ENCODE measurements at places on chromosomes 1 and 21. TPM values are rescaled to one million over a fixed set of nuclear protein-coding genes. Genes with fewer than 3 reads are reported as not detected.

GRCh38 chr1:245969283-245969682 lies 537.8 kb downstream of the SMYD3 start:
- DNase-seq, result peak; percentile 68

Gene CFHR1
- not detected for total RNA-seq

- no peak for DNase-seq
Observed at GRCh38 chr1:147665521-147665920, 4.8 kb downstream of the ACP6 start.

Gene KRTAP10-10
- total RNA-seq, result not detected

DNA sequence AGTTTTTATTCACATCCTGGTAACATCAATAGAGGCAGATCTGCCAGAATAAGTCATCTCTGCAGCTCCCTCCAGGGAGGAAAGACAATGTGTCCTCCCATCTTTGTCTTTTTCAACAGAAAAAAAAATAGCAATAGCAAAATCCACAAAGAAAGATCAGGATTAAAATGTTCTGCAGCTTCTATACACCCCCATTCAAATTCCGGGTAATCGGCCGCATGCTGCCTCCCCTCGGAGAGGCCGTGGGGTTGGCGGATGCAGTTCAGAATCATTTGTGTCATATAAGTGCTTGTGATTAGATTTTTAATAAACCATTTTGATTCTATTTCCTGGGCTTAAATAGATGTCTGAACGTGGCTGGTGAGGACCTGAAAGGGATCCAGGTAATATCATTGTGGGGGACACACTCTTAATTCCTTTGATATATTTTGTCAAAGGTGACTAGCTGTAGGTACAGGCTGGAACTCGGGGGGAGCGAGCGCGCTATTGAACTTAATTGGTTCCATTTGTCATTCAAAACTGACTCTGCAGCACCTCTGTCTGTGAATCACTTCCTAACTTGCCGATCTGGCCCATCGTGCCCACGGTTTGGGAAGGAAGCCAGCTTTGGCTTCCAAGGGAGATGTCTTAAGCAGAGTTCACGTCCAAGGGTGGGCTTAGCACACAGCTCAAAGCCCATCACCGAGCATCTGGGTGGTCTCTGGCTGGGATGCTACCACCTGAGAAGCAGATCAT lies 85.6 kb upstream of the ARHGEF16 start:
- no peak for DNase-seq

- DNase-seq, result no peak
Observed at GRCh38 chr1:2334366-2334765, 57.0 kb downstream of the MORN1 start.

Gene BGLAP
- 0.14 TPM for total RNA-seq

Gene ANGPTL7
- total RNA-seq, result not detected

DNA sequence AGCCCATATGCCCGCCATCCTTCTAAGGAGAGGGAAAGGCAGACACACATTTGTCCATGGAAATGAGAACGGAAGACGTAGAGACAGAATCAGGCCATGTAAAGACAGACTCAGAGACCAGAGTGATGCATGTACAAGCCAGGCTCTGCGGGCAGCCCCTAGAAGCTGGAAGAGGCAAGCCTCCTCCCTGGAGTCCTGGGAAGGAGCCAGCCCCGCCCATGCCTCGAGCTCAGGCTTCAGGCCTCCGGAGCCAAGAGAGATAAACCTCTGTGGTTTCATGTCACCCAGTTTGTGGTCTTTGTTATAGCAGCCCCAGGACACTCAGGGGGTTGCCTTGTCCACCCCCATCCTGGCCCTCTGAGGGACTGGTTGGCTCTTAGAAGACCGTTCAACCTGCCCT lies 11.6 kb downstream of the PDE9A start:
- no peak for DNase-seq

Gene FAM131C
- total RNA-seq, result 0.53 TPM

GRCh38 chr1:29417147-29417858 lies 181.0 kb downstream of the PTPRU start:
- no peak for DNase-seq

Gene PLD5
- 7.3 TPM for total RNA-seq

GRCh38 chr1:236742421-236743160 lies 52.5 kb upstream of the MTR start:
- no peak for DNase-seq

- DNase-seq, result no peak
Observed at GRCh38 chr21:41771625-41771945, 4.7 kb upstream of the RIPK4 start.

DNA sequence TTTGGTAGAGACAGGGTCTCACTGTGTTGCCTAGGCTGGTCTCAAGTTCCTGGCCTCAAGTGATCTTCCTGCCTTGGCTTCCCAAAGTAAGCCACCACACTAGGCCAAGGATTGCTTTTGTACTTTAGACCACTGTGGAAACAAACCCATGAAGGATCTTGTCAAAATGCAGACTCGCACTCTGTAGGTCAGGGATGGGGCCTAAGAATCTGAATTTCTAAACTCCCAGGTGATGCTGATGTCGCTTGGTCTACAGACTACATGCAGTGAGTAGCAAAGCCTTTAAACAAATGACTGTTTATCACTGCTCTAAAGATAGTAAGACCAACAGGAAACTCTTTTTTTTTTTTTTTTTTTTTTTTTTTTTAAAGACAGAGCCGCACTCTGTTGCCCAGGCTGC lies 54.1 kb upstream of the MUTYH start:
- no peak for DNase-seq

Gene RGS4
- total RNA-seq, result 0.31 TPM

- DNase-seq, result no peak
Observed at GRCh38 chr1:31760471-31761470, 3.4 kb downstream of the ADGRB2 start.

GRCh38 chr21:39553331-39553730 lies 59.4 kb upstream of the B3GALT5 start:
- no peak for DNase-seq

DNA sequence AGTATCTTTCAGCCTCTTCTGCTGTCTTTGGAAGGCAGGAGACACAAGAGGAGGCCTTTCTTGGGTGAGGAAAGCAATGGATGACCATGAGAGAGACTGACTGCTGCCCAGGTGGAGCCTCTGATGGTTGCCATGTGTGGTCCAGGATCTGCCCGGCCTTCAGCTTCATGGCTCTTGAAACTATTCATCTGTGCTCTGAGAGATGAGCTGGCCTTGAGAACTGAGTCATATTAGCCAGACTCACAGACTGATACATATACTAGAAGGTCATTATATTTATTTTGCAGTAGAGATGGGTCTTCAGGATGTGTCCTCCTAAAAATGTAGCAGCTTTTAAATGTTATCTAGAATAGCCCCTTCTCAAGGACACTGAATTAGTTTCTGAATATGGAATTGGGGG lies 33.7 kb downstream of the PTGFRN start:
- DNase-seq, result no peak

DNA sequence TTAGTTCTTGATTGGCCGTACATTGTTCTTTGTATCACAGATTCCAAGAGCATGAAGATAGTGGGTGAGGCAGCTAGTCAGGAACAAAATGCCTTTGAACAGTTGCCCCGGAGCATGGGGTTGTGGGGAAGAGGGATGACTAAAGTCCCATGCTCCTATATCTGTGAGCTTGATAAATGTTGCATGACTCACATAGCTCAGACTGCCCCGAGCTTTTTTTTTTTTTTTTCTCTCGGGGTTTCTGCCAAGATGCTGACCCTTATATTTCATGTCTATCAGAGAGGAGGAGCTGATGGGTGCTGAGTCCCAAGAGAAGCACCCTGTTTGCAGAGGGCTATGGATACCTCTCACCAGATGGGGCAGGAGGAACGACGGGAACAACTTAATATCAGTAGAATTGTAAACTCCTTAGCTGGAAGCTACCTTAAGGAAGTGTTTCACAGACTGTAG lies 40.6 kb downstream of the SRRM1 start:
- peak; percentile 98 for DNase-seq

Gene AMY2B
- 2.6 TPM for total RNA-seq

DNA sequence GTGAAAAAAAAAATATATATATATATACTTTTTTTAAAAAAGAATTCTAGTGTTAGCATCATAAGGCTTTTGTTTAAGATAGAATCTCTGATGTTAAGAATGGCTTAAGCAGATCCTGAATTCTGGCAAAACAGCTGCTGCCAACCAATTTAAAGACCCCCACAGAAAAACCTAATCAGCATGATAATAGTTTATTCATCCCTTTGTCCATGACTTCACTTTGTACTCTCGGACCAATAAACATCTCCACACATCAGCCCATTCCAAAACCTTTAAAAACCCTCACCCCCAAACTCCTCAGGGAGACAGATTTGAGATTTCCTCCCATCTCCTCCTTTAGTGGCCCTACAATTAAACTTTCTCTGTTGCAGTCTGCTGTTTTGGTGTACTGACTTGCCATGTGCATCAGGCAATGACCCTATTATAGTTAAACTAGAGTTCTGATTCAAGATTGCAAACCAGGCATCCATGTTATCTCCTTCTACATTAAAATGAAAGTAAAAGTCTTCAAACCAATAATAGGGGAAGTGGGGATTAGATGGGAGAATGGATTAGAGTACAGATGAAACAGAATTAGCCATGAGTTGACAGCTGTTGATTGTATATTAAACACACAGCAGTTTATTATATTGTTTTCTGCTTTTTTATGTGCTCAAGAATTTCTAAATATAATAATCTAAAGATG lies 9.8 kb upstream of the PHTF1 start:
- DNase-seq, result no peak

- no peak for DNase-seq
Observed at GRCh38 chr1:246583448-246584185, 17.4 kb downstream of the CNST start.

- DNase-seq, result peak; percentile 42
Observed at GRCh38 chr21:26850116-26850643, 5.0 kb upstream of the ADAMTS1 start.

- DNase-seq, result no peak
Observed at GRCh38 chr1:241605146-241605805, 34.9 kb downstream of the CHML start.

DNA sequence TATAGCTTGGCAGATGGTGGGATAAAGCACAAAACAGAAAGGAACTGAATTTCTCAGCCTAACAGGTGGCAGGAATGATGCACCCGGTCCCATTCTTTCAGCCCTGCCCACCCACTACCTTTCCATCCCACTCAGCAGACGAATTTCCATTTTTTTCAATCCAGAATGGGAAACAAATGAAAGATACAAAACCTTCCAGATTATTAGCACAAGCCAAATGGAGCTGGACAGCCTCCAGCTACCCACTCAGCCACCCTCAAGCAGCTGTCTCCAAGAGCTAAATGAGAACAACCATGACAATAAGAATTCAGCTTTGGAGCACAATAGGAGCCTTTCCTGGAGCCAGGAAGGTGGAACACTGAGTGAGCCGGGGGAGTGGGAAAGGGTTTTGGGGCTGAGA lies 96.3 kb upstream of the ST6GALNAC5 start:
- no peak for DNase-seq

DNA sequence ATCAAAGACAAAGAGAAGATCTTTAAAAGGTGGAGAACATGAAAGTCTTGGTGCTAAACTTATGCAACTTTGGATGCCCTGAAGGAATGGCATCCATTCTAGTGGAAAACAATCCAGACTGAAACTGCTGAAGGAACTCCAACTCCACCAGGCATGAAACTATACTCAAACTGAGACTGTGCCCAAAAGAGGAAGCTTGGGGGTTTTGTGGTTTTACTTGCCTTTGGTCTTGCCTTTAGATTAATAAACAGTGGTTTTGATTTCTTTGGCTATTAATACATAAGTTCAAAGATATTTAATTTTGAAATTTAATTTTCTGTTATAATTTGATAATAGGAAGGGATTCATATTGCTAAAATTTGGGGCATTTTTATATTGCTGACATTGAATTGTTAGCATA lies 17.4 kb upstream of the SLC30A10 start:
- no peak for DNase-seq

Measured in foreskin keratinocyte (primary cell).